Lung microvascular endothelial cell (primary cell): ENCODE measurements at places on chromosomes 2 and 18. TPM values are rescaled to one million over a fixed set of nuclear protein-coding genes. Genes with fewer than 3 reads are reported as not detected.

RFTN2 gene
- total RNA-seq, result 7.8 and 13.3 TPM in 2 replicates

FSHR gene
- not detected in 2 replicates for total RNA-seq

DNA sequence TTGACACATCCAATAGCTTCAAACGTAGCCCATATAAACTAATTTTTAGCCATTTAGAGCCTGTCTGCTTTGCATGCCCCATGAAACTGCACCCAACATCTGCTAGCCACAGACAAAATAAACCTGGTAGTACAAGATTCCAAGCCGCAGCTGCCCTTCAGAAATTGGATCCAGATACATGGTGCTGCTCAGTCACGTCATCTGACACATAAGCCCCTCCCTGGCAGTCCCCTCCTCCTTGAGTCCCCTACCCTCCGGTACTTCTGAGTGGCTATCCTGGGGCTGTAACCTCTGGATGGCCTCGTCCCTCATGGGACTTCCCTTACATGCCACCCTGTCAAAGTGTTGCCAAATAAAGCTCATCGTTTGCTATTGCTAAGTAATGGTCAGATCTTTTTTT, 33.8 kb downstream of the PROC start:
- DNase-seq, result no peak

GRCh38 chr2:176653479-176654443, 384.5 kb downstream of the MTX2 start:
- DNase-seq, result peak; percentile 63
